Tibial nerve (tissue), 4 donors: ENCODE measurements at places on chromosomes 3 and 15. TPM values are rescaled to one million over a fixed set of nuclear protein-coding genes. Genes with fewer than 3 reads are reported as not detected.
A peak's percentile ranks its signal among the peaks of the same experiment; 100 is the strongest.

GRCh38 chr3:26558257-26558656, 64.3 kb upstream of the LRRC3B start:
- no peak overlapping the region for H3K4me3 ChIP-seq
- no peak overlapping the region for H3K27ac ChIP-seq
- no peaks in the 10 kb centered on the region for H3K4me1 ChIP-seq
- no peaks in the 10 kb centered on the region for H3K27me3 ChIP-seq

DNA sequence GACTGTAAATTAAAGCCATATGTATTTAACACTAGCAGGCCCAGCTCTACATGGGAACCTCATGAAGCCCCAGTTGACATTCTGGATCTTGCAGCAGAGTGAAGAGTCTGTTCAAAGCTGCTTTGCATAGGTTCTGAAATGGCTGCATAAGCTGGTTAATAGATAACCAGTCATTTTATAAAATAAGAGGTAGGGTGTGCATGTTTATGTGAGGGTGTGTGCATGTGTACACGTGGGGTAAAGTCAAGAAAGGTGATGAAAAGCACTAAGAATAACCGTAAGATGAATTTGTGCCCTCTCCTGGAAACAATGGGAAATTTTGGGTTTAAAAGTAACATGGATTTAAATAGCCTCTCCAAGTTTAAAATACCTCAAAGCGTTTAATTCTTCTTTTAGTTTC, 33.0 kb downstream of the PAQR9 start:
- H3K4me3 ChIP-seq: no peak overlapping the region
- H3K4me1 ChIP-seq: no peaks in the 10 kb centered on the region
- no peaks in the 10 kb centered on the region for H3K27me3 ChIP-seq
- no peak overlapping the region for H3K27ac ChIP-seq

- H3K27ac ChIP-seq: no peak overlapping the region
- no peaks in the 10 kb centered on the region for H3K27me3 ChIP-seq
- H3K4me1 ChIP-seq: no peaks in the 10 kb centered on the region
Observed at GRCh38 chr3:150180334-150180733, 209.6 kb upstream of the PFN2 start.

GRCh38 chr3:124888482-124889441, 1.6 kb upstream of the ITGB5 start:
- no peak for DNase-seq
- H3K27me3 ChIP-seq: no peaks in the 10 kb centered on the region
- H3K36me3 ChIP-seq: no peaks in the 10 kb centered on the region

DNA sequence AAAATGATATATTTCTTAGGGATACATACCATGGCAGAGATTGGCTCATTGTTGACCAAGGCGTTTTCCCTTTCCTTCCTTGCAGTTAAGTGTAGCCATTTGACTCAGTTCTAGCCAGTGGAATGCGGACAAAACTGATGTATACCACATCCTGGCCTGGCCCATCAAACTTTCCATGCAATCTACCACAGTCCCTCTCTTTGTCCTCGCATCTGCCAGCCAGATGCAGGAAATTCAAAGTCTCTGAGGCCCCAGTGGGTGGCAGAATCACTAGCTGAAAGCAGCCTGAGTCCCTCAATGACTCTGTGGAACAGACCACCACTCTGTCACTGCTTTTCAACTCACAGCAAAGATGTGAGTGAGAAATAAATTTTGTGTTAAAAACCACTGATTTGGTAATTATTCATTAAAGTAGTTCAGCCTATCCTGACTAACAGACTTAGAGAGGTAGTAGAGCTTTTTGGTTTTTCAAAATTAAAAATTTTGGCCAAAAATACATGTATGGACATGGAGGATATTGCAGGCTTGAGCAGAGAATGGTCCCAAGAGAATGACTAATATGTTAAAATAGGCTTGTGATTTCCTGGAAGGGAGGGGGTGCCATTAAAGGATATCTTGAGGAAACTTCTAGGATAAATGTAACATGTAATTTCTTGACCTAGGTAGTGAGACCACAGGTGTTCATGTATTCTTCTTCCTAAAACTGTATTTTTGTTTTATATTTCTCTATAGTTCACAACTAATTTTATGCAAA, 10.9 kb downstream of the LRRFIP2 start:
- H3K36me3 ChIP-seq: no peaks in the 10 kb centered on the region
- H3K27ac ChIP-seq: no peak overlapping the region
- no peaks in the 10 kb centered on the region for H3K27me3 ChIP-seq
- DNase-seq: no peak
- H3K4me1 ChIP-seq: no peaks in the 10 kb centered on the region

FRMD5 gene
- 5.4 TPM for total RNA-seq

STXBP5L gene
- not detected for total RNA-seq

GRCh38 chr3:71006810-71007785, 576.4 kb downstream of the FOXP1 start:
- peak overlapping the region; percentile 2 for H3K27ac ChIP-seq
- no peaks in the 10 kb centered on the region for H3K4me1 ChIP-seq
- DNase-seq: no peak
- H3K4me3 ChIP-seq: no peak overlapping the region
- no peaks in the 10 kb centered on the region for H3K27me3 ChIP-seq

OIP5 gene
- total RNA-seq: not detected

GRCh38 chr3:197828-198491, 1.4 kb downstream of the CHL1 start:
- H3K36me3 ChIP-seq: no peaks in the 10 kb centered on the region
- H3K4me3 ChIP-seq: peak overlapping the region; percentile 62
- no peak for DNase-seq
- no peaks in the 10 kb centered on the region for H3K27me3 ChIP-seq
- H3K4me1 ChIP-seq: peaks cover 7% of the 10 kb centered on the region

- peak; percentile 52 for DNase-seq
- H3K27me3 ChIP-seq: no peaks in the 10 kb centered on the region
- no peak overlapping the region for H3K4me3 ChIP-seq
- no peak overlapping the region for H3K27ac ChIP-seq
- peaks cover 18% of the 10 kb centered on the region for H3K4me1 ChIP-seq
- no peaks in the 10 kb centered on the region for H3K36me3 ChIP-seq
Observed at GRCh38 chr3:194312743-194313281, 38.3 kb downstream of the CPN2 start.

DNA sequence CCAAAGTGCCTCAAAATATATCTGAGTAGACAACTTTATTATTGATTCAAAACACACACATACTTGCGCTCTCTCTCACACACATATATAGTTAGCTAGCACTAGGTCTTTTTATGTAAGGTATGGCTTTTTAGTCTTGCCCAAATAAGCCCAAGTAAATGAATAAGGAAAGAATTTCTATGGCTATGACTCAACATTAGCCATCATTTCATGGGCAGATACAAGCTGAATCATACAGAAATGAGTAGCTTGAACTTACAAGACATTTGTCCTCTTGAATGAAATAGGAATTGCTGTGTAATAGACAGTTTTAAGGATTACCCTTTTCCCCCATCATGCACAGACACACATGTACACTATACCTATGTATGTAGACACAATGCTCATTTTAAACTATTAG, 4.9 kb downstream of the CADPS start:
- H3K4me3 ChIP-seq: no peak overlapping the region
- no peak for DNase-seq
- H3K27me3 ChIP-seq: no peaks in the 10 kb centered on the region
- H3K27ac ChIP-seq: no peak overlapping the region

DNA sequence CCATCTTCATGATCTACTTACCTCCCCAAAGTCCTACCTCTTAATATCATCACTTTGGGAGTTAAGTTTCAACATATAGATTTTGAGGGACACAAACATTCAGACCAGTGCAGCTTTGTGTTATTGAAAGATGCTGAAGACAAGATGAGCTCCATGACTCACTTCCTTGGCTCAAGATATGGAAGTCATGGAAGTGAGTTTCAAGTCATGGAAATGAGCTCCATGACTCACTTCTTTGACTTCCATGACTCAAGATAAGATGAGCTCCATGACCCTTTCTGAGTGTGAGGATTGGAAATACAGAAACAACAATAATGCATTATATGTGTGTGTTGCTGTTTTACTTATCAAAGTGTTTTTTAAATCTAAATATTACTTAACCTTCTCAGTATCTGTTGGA, 170.2 kb upstream of the TPRG1 start:
- no peak for DNase-seq
- no peak overlapping the region for H3K4me3 ChIP-seq
- H3K27me3 ChIP-seq: no peaks in the 10 kb centered on the region
- no peaks in the 10 kb centered on the region for H3K36me3 ChIP-seq

CHAC1 gene
- not detected for total RNA-seq

PRR20G gene
- total RNA-seq: not detected

GRCh38 chr3:113423699-113424098, 17.6 kb downstream of the CFAP44 start:
- DNase-seq: no peak
- H3K27ac ChIP-seq: no peak overlapping the region
- no peaks in the 10 kb centered on the region for H3K4me1 ChIP-seq
- H3K27me3 ChIP-seq: no peaks in the 10 kb centered on the region
- peaks cover 86% of the 10 kb centered on the region for H3K36me3 ChIP-seq

GRCh38 chr15:83284559-83285283, at the start of gene BNC1:
Gene BNC1, minus strand, starts transcription at chr15:83284664. Its CDS starts 36 bp downstream, at chr15:83284628.
- peaks cover 22% of the 10 kb centered on the region for H3K4me1 ChIP-seq
- no peaks in the 10 kb centered on the region for H3K36me3 ChIP-seq
- peak within 1 kb of the TSS; percentile 15 for H3K4me3 ChIP-seq
- no peak for DNase-seq

PIK3R4 gene
- total RNA-seq: 31.4 TPM

DNA sequence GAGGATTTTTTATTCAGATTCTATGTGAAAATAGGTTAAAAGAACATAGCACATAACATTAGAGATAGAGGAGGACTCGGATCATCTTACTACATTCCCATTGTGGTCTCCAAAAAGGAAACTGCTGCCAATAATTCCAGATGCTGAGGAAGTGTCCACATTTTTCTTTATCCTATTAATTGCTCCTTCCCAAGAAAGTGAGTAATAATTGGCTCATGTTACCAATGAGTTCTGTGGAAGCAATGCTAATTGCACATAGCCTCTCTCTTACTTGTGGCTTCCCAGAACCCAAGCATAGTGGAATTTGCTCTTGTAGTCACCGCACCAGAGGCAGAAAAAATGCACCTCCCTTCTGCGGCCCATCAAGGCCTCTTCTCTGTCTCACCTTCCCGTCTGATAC, 208.4 kb downstream of the PLOD2 start:
- H3K27me3 ChIP-seq: no peaks in the 10 kb centered on the region
- H3K4me3 ChIP-seq: no peak overlapping the region
- no peak overlapping the region for H3K27ac ChIP-seq
- H3K36me3 ChIP-seq: no peaks in the 10 kb centered on the region
- DNase-seq: no peak

STARD5 gene
- 4.9 TPM for total RNA-seq

GRCh38 chr15:64438653-64439447, 21.5 kb upstream of the ZNF609 start:
- no peak overlapping the region for H3K4me3 ChIP-seq
- no peak for DNase-seq
- H3K27ac ChIP-seq: no peak overlapping the region
- H3K27me3 ChIP-seq: no peaks in the 10 kb centered on the region
- H3K4me1 ChIP-seq: no peaks in the 10 kb centered on the region

MYH15 gene
- total RNA-seq: not detected

GRCh38 chr15:82763361-82764116, 42.3 kb downstream of the FSD2 start:
- H3K36me3 ChIP-seq: peaks cover 66% of the 10 kb centered on the region
- no peak for DNase-seq
- H3K27ac ChIP-seq: no peak overlapping the region
- H3K4me3 ChIP-seq: no peak overlapping the region

GRCh38 chr15:55791551-55792400, 48.8 kb upstream of the PRTG start:
- H3K27ac ChIP-seq: no peak overlapping the region
- no peaks in the 10 kb centered on the region for H3K36me3 ChIP-seq
- DNase-seq: no peak
- no peaks in the 10 kb centered on the region for H3K4me1 ChIP-seq
- no peaks in the 10 kb centered on the region for H3K27me3 ChIP-seq
- H3K4me3 ChIP-seq: no peak overlapping the region

DNA sequence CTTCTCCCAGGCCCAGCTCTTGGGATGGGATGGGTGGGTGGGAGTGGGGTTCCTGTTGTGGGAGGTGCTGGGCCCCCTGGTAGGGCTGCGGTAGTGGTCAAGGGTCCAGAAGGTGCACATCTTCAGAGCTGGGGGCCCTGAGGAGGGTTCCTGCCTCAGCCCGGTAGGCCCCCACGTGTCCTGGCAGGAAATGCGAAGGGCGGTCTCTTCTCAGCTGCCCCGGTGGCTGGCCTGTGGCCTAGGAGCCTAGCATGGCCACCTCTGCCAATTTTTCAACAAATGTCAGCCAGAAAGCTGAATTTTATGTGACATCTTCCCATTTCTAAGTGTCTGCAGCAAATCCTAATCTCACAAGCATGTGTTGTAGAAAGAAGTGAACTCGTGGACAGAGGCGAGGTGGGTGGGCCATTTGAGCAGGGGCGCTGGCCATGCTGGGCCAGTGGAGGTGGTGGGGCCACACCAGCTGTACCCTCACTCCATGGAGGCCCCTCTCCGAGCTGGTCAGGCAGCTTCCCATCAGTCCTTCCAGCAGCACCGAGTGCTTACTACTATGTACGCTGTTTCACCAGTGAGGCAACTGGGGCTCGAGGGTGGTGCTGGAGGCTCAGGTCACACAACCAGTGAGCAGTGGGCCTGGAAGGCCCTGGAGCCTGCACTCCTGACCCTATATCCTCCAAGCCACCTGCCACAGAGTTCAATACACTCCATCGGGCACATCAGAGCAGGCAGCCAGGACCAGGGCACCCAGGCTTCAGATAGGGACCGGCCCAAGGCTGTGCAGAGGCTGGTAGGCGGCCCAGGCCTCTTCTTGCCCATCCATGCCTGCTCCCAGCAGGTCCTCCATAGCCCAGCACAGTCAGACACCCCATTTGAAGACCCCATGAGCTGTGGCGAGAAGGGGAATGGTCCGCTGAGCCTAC, 23.2 kb downstream of the FBLN2 start:
- DNase-seq: no peak
- peaks cover 26% of the 10 kb centered on the region for H3K36me3 ChIP-seq
- H3K4me1 ChIP-seq: peaks cover 39% of the 10 kb centered on the region
- H3K27me3 ChIP-seq: no peaks in the 10 kb centered on the region
- no peak overlapping the region for H3K4me3 ChIP-seq

GRCh38 chr3:56825567-56826438, 24.1 kb upstream of the ARHGEF3 start:
- H3K4me3 ChIP-seq: no peak overlapping the region
- no peaks in the 10 kb centered on the region for H3K4me1 ChIP-seq
- no peak for DNase-seq
- no peaks in the 10 kb centered on the region for H3K27me3 ChIP-seq
- H3K27ac ChIP-seq: peak overlapping the region; percentile 26

DNA sequence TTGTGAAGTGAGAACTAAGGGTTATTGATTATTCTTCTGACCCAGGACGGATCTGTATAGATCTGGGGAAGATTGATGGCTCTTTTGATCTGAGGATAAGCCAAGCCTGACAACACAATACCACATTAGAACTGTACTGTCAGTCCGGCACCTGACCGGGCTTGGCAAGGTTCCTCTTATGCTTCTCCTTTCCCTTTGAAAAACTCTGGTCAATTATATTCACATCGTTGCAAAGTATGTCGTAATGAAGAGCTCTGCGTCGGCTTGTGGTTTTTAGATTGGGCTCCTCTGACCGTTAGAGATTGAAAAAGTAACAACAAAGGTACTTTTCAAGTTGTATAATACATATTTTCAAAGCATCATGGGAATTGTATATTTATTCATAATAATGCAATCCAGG, 389.8 kb downstream of the NR2F2 start:
- H3K4me3 ChIP-seq: no peak overlapping the region
- H3K4me1 ChIP-seq: no peaks in the 10 kb centered on the region
- no peak overlapping the region for H3K27ac ChIP-seq
- no peaks in the 10 kb centered on the region for H3K36me3 ChIP-seq
- no peak for DNase-seq
- no peaks in the 10 kb centered on the region for H3K27me3 ChIP-seq

GRCh38 chr3:147410526-147411237, 1.5 kb downstream of the ZIC1 start:
- peaks cover 15% of the 10 kb centered on the region for H3K27me3 ChIP-seq
- DNase-seq: no peak
